Activated CD8-positive, alpha-beta memory T cell treated with anti-CD3 and anti-CD28 coated beads for 1 hour (primary cell): ENCODE measurements at places on chromosomes 16 and 17.
A peak's percentile ranks its signal among the peaks of the same experiment; 100 is the strongest.

- no peak for DNase-seq
Measured at GRCh38 chr17:40298726-40299125, 10.3 kb upstream of the RARA start.

DNA sequence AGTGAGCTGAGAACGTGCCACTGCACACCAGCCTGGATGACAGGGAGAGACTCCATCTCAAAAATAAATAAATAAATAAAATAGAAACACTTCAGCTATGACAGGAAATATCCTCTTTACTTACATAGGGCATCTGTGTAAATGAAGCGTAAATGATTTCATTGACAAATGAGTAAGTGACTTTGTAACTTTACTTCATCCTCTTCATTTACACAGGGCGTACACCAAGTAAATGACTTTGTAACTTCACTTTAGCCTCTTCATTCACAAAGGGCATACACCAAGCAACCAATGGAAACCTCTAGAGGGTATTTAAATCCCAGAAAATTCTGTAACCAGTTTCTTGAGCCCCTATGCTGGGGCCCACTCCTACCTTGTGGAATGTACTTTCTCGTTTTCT lies 16.2 kb upstream of the KLHDC4 start:
- no peak for DNase-seq

DNA sequence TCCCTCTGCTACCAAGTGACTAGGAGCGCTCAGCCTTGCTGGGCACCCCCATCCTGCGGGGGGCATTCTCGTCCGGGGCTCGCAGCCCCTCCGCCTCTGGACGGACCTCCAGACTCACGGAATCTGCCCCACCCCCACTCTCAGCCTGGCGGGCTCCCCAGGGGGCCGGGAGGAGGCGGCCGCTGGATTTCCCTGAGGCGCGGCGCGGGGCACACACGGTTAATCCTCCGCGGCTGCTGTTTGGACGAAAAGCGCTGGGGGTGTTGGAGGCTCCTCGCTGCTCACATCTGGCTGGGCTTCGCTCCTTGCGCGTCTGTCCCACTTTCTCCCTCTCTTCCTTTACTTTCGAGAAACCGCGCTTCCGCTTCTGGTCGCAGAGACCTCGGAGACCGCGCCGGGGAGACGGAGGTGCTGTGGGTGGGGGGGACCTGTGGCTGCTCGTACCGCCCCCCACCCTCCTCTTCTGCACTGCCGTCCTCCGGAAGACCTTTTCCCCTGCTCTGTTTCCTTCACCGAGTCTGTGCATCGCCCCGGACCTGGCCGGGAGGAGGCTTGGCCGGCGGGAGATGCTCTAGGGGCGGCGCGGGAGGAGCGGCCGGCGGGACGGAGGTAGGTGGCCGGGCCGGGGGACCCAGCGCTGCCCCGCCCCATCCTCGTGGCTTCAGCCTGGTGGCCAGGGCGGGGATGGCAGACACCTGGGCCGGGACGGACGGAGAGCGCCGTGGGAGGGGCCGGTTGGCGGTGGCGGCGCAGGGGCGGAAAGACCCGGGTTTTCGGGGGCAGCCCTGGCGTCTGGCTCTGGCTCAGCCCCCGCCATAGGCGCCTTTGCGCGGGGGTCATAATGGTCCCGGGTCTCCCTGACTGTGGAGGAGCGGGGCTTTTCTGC lies at the start of gene C1QTNF1:
TSS of gene C1QTNF1 (plus strand) at position 284 of the 886 bp plus-strand sequence. CDS start 19,800 bp downstream, outside the sequence.
- DNase-seq = no peak

- DNase-seq = no peak
Measured at GRCh38 chr16:24837969-24838368, 7.8 kb upstream of the SLC5A11 start.

GRCh38 chr16:10552281-10552680 lies 28.1 kb downstream of the EMP2 start:
- no peak for DNase-seq

DNA sequence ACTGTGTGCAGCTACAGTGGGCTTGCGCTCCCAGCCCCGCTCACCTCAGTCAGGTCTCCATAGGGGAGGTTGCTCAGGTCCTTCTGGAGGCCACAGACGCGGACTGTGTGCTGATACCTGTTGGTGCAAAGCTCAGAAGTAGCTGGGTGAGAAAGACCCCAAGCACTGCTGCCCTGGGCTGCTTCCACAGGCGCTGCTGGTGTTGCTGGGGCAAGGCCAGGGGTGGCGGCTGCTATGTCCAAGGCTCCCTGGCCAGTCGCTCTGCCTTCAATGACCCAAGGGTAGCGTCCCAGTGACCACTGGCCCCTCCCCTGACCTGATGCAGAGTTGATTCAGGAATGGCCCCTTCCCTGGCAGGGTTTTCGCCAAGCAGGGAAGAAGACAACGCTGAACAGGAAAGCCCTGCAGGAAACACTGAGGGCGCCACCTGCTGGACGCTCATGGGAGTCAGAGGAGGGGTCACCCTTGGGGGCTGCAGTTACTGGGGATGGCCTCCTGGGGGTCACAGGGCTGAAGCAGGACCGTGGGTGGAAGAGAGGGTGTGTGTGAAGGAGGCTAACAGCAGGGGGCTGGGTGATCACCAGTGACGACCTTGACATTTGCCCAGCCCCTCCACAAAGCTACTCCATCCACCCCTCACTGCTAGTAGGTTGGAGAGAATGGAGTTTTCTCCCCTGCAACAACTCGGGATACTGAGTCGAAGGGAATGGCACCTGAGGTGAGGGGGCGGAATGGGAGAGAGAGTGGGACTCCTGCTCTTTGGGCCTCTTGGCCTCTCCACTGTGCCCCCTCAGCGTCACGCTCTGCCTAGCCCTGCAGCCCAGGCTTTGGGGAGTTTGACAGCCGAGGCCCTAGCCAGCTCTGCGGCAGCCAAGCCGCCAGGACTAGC lies 38.3 kb downstream of the ABCC12 start:
- DNase-seq = peak; percentile 26

DNA sequence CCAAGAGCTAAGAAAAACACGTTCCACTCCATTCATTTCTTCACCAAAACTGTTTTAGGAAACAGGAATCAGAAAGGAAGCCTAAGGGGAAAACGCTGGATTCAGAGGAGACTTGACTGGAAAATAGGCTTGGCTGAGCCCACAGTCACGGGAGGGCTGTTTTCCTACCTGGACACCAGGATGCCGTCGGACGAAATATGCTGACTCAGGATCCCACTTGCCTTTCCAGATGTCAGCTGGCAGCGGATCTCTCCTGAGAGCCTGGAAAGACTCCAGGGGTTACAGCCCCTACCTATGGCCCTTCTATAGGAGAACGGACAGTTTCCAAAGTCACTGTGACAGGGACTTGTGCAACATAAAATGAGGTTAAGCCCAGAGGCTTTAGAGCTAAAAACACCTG lies 245.1 kb downstream of the C16orf95 start:
- no peak for DNase-seq

- DNase-seq = no peak
Measured at GRCh38 chr17:6548578-6549330, 7.6 kb downstream of the PITPNM3 start.

DNA sequence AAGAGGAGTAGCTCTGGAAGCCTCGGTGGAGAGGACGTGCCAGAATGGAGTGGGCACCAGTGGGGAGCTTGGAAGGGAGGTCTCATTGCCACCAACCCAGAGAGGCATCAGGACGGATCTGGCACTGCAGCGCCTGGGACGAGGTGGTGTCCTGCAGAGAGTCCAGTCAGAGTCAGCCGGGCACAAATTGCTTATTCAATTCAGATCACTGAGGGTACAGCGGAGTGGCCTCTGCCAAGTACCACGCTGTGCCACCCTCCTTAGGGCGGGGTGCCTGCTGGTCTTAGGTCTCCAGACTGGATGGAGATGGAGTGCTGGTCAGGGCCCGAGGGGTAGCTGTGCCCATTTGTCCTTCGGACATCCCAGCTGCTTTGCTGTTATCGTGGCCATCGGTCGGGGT lies 18.9 kb upstream of the SPPL2C start:
- no peak for DNase-seq

DNA sequence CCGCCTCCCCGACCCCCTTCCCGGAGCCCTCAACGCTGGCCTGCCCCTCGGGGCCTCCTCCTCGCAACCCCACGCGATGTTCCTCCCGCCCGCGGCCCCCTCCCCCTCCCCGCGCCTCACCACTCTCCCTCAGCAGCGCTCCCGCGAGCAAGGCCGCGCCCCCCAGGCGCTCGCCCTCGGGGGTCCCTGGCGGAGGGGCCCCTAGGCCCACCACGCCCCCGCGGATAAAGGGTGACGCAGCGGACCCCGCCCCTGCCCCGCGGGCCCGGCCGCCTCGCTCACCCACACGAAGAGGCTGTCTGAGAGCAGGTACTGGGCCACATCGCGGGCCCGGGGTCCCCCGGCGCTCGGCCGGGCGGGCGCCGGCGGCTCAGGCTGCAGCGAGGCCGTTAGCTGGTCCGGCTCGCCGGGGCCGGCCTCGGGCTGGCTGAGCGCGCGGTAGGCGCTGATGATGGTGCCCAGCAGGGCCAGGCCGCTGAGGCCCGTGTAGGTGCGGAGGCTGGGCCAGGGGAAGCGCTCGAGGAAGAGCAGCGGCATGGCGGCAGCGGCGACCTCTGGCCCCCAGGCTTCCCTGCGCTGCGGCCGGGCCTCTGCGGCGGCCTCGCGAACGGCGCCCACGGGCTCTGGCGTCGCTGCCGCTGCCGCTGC lies 430 bp downstream of the AMFR start:
- peak; percentile 8 for DNase-seq

GRCh38 chr16:25370541-25370940 lies 112.9 kb upstream of the ZKSCAN2 start:
- no peak for DNase-seq

DNA sequence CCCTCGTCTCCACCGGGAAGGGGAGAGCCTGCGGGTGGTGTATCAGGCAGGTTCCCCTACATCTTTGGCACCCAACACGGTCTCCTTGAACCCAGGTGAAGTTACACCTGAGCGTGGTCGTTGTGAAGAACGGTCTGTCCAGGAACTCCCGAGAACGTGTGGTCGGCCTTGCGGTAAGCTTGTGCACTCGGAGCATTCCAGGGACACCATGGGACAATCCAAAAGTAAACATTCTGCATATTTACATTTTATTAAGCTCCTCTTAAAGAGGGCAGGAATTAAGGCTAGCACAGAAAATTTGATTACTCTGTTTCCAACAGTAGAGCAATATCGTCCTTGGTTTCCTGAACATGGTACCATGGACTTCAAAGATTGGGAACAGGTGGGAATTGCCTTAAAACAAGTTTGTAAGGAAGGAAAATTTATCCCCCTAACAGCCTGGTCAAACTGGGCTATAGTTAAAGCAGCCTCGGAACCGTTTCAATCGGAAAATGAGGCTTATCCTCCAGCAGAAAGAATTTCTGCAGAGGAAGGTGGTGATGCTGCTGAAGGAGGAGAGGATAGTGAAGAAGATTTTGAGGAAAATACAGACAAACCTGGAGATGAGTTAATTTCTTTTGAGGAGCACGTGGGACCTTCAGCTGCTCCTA lies 18.2 kb downstream of the ALOX15B start:
- DNase-seq = no peak

GRCh38 chr17:71378036-71378435 lies 742.8 kb upstream of the SOX9 start:
- DNase-seq = no peak

DNA sequence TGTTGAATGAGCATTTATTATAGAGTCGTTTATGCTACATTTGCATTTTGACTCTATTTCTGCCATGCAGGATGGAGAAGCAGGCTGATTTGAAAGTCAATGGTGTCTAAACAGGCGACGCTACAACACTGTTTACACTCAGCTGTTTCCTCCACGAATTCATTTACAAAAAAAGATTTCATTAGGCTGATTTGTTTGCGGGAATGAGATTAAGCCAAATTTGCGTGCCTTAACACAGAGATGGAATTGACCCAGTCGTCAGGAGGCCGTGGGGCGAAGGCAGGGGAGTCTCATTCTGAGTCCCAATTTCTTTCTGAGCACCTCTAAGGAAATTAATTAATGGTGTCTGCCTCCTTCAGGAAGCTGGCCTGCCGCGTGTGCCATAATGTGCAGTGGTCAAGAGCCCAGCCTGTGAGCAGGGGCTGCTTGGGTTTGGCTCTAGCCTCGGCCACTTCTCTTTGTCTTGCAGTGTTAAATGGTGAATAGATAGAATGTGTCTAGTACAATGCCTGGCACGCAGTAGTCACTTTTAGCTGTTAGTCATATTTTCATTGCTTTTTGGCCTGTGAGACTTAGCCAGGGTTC lies 88.6 kb upstream of the NKD1 start:
- DNase-seq = no peak

- no peak for DNase-seq
Measured at GRCh38 chr16:73170612-73171038, 122.7 kb upstream of the ZFHX3 start.

DNA sequence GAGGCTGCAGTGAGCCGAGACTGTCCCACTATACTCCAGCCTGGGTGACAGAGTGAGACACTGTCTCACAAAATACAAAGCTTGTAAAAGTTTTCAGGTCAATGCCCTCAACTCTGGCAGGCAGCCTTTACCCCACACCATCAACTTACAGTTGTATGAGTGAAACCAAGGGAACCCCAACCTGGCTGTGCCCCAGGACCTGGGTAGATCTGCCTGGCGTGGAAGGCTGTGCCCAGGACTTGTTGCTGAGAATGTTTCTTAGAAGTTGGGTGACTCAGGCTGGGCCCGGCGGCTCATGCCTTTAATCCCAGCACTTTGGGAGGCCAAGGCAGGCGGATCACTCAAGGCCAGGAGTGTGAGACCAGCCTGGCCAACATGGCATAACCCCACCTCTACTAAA lies 7.8 kb downstream of the CES3 start:
- no peak for DNase-seq

DNA sequence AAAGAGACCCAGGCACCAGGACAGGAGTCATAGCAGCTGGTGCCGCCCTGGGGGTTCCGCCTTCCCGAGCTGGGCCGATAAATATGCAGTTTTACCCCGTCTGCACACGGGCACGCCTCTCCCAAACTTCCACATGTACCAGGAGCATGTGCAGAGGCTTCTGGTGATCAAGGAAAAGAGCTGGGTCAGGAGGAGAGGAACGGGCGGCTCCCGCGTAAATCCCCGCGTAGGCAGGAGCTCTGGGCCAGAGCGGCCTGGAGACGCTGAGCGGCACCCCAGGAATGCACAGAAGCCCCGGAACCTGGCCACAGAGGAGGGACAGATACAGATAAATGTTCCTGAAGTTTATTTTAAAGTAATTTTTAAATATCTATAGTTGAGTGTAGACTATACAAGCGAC lies 46.6 kb upstream of the METRNL start:
- DNase-seq = no peak

DNA sequence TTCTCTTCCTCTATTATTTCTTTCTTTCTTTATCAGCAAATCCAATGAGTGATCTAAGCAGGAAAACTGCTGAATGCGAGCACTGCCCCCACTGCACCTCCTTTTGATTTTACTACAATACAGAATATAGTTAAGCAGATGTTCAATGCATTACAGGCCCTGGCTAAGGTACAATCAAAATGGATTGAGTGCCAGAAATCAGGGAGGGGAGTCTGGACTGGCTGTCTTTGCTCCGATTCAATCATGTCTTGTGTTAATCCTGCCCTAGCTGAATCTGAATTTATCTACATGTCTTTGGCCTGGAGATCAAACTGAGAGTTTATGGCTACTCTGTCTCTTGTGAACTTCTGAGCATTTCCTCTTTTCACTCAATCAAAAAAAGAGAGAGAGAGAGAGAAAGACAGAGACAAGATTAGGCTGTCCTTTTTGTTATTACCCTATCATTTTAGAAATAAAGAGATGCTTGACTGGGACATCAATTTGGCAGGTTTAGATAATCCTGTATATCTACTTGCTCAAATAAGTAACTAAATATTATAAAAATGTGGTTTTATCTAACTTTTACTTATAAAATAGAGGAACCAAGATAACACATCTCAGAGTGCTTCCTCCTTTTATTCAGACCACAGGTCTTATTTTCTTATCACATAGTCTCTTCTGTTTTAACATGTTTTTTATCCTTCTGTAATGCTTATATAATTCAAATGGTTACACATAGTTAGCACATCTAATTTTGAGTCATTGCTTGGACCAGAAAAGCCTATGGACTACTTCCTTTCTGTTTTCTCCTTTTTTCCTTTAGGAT lies 656.2 kb downstream of the KCNJ2 start:
- DNase-seq = no peak
